ENCODE measurements at places on chromosomes 7 and 10.

GRCh38 chr7:82081644-82082224, 311.9 kb upstream of the HGF start:
- DNase-seq: no peak

DNA sequence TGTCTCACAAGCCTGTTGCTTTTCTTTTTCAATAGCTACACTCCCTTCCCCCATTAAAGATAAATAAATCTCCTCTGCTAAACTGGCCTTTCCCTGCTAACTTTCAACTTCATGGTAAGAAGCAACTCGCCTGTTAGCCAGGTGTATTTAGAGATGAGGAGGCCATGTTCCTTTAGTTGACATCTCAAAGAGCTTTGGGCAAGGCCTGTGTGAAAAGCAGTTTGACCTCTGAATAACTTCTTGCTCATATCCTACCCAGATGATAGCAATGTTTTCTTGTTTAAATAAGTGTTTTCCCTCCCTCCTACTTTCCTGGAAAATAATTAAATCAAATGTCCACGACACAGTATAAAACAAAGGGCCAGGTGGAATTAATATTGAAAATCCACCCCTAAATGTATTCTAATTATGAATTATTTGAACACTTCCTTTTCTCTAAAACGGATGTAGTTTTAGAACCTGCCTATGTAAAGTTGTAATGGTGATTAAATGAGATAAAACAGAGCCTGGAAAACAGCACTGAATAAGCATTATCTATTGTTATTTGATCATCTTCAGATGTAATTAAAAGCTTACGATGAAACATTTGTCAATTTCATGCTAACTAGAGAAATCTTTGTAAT, 78.5 kb downstream of the HGF start:
- DNase-seq: no peak

DNA sequence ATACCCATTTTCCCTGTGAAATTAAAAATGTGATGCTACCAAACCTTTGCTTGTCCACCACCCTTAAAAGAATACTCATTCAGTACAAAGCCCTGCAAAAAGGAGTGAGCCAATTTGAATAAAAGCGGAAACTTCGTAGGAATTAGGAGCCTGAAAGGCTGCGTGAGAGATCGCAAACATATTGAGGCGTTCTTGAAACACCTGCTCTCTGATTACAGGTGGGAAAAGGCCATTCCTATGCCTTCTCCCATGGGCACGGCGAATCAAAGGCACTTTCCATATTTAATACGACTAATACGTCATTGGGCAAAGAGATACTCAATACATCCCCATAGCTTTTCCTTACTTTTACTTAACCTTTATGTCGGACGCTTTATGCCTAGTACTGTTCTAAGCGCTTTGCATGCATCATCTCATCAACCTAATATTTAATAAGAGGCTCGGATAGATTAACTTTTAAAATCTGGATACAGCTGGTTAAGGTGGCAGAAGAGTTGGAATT, 30.9 kb upstream of the KMT2E start:
- DNase-seq: no peak

GRCh38 chr7:147478796-147479195, 1111.8 kb upstream of the C7orf33 start:
- DNase-seq: no peak

DNA sequence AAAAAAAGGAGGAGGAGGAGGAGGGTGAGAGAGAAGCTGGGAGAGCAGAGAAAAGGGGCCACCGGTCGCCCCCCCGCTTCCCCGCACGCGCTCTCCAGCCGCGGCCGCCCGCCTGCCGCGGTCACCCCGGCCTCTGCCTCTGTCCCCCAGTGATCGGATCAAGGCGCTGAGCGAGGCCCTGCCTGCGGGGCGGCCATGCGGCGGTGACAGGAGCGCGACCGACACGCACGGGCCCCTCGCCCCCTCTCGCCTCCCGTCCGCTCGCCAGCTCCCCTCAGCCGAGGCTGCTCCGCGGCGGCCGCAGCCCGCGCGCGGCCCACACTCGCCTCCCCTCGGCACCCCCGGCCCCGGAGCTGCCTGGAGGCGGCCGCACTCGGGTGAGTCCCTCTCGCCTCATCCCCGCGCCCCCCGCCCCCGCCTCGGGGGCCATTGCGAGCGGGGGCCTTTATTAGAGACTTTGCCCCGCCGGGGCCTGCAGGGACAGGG, at the start of gene GTF2I:
GTF2I (plus strand) TSS at position 27 of the 486 bp plus-strand sequence. CDS start 31,411 bp downstream, outside the sequence.
- no peak for DNase-seq

GRCh38 chr7:3120513-3120912, 76.8 kb upstream of the CARD11 start:
- DNase-seq: no peak

DNA sequence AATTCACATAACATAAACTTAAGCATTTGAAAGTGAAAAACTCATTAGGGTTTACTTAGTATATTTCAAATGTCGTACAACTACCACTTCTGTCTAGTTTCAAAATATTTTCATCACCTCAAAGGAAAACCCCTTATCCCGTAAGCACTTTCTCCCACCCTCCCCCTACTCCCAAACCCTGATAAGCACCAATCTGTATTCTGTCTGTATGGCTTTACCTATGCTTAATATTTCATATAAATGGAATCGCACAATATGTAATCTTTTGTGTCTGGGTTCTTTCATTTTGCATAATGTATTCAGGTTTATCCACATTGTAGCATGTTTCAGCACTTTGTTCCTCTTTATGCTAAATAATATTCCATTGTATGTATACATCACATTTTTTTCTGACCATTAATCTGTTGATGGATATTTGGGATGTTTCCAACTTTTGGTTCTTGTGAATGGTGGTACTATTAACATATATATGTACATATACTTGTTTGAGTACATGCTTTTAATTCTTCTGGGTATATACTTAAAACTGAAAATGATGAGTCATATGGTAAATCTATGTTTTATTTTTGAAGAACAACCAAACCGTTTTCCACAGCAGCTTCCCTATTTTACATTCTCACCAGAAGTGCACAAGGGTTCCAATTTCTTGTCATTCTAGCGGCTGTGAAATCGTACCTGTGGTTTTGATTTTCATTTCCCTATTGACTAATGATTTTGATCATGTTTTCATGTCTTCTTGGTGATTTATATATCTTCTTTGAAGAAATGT, 6.2 kb upstream of the STARD3NL start:
- DNase-seq: no peak

GRCh38 chr10:15775513-15775912, 55.8 kb upstream of the ITGA8 start:
- no peak for DNase-seq

DNA sequence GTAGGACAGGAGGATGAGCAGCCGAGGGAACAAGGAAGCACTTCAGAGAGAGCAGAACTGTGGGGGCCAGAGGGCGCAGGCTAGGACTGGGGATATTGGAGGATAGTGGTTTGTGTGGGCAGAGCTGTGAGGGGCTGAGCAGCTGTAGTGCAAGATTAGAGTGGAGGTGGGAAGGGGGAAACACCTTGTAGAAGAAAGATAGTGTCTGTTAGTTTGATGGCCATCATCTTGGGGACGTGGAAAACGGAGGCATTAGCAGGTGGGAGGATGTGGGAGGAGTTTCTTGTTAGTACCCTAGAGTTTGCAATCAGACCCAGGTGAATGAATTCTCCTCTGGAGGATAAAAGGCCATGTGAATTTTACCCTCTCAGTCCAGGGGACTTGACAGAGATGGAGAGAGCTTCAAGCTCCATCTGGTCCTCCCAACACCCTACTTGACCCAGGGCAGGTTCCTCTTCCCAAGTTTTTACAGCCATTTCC, 34.0 kb downstream of the PRSS2 start:
- DNase-seq: no peak

- DNase-seq: no peak
Observed at GRCh38 chr10:67818323-67818722, 19.7 kb downstream of the DNAJC12 start.

GRCh38 chr7:150753826-150754603, 16.8 kb downstream of the GIMAP5 start:
- DNase-seq: peak; percentile 50

DNA sequence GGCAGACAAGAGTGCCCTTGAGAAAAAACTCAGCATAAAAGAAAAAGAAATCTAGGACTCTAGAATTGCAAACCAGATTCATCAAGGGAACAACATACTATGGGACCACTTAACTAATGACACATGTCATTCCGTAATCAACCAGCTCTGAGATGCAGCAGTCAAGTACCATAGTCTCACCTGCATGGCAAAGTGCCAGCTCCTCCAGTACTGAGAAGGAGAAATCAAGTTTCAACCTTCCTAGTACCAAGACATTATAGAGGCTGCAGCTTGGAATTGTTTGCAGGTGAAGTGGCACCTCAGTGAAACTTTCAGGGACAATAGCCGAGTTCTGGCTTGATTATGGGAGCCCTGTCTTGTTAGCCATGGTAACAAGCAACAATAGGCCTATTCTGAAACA, 11.5 kb downstream of the STEAP1 start:
- no peak for DNase-seq

GRCh38 chr10:24952707-24953645, 570 bp upstream of the PRTFDC1 start:
- peak; percentile 91 for DNase-seq

DNA sequence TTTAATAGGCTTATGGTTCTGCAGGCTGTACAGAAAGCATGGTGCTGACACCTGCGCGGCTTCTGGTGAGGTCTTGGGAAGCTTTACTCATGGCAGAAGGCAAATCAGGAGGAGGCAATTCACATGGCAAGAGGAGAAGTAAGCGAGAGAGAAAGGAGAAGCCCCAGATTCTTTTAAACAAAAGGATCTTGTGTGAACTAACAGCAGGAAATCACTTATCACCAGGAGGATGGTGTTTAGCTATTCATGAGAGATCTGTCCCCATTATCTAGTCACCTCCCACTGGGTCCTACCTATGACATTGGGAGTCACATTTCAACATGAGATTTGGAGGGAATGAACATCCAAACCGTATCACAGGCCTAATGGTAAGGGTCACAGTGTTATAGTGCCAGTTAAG, 678.0 kb upstream of the KCND2 start:
- DNase-seq: no peak

- DNase-seq: no peak
Observed at GRCh38 chr7:151076863-151077704, 3.5 kb downstream of the FASTK start.

DNA sequence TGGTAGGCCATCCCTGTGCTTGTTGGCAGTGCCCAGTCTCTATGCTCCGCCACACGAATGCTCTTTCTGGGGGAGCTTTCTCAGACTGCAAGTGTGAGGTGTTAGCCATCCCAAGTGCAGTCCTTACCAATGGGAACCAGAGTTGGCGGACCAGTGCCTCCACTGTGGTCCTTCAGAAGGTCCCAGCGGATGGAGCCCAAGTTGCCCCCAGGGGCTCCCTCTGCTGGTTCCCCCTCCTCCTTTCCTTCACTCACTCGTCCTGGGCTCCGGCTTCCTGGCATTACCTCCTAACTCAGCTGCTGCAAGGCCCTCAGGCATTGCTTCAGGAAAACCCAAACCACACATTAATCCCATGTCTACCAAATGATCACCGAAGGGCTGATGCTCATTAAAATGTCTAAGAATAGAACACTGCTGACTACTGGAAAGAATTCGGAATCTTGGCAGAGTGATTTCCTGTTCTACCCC, 139.8 kb downstream of the CUBN start:
- no peak for DNase-seq

GRCh38 chr10:132960631-132961419, 18.5 kb upstream of the CFAP46 start:
- no peak for DNase-seq

DNA sequence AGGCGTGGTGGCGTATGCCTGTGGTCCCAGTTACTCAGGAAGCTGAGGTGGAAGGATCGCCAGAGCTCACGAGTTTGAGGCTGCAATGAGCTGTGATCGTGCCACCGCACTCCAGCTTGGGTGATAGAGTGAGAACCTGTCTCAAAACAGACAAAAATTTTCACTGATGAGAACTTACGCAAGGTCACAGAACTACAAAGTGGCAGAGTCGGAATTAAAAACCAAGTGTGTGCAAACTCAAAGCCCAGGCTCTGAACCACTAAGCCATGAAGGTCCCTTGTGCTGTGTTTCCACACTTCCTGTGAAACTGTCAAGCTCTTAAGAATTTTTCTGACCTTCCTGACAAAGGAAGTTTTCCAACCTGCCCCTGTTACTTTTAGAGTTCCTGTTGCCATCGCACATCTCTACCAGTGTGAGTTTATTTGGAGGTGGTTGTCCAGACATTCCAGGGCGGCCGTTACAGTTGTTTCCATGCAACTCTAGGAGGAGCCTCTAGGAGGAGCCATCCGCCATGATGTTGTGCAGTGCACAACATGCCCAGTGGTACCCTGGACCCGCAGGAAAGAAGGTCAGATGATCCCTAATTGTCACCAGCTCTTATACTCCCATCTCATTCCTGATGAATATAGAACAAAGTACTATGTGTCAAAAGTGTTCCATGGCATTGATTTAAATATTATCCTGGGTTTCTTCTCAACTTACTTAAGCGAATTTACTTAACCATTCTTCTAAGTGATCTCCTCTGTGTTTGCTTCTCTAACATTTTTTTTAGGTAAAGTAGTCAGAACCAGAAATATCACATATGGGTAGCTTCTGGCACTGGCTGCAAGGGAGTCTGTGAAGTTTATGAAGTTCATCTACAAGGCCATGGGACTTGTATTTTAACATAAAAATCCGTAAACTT, 49.0 kb upstream of the LYZL1 start:
- DNase-seq: no peak

GRCh38 chr10:131667561-131667960, 233.2 kb upstream of the PPP2R2D start:
- no peak for DNase-seq

- no peak for DNase-seq
Observed at GRCh38 chr7:52794621-52795020, 240.8 kb upstream of the POM121L12 start.

- no peak for DNase-seq
Observed at GRCh38 chr7:134988161-134988560, 1.9 kb downstream of the AGBL3 start.

Measured in eye (tissue), 1 donor.